NB4 (cell line): ENCODE measurements at places on chromosomes 13 and 19.

GRCh38 chr13:102136735-102137296, 265.0 kb downstream of the FGF14 start:
- no peak for DNase-seq

DNA sequence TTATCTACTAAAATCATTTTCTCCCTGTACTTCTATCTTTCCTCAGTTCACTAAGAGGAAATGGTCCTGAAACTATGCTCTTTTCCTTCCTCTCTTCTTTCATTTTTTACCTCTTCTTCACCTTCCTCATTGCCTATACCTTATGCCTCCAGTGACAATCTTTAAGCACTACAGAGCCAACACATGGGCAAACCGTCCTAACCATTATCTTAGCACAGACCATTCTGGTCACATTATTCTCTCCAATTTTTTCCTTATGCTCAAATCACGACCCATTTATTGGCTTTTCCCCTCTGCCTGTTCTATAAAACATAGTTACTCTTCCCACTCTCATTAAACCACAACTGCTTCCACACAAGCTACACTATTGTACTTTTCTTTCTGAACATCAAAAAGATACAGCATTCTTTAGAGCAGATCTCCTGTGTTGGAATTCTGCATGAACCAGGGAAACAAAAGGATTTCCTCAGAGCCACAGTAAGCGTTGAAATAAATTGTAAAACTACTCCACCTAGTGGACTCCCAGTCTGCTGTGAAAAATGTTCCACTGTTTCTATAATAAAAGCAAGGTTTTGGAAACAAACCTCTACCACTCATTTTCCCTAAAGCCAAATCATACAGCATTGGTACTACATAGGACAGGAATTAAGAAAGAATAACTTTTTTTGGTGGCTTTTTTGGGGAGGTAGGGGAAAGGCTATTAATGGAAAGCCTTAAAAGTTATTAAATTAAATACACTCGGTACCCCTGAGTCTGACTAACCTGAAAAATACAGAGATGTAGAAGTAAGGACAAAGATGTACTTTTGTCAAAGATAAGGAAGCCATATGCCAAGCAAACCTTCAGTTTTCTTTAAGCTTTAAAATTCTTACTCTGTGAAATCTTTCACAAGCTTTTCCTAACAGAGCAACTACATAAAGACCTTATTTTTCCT, 19.5 kb downstream of the NUFIP1 start:
- peak; percentile 44 for DNase-seq

DNA sequence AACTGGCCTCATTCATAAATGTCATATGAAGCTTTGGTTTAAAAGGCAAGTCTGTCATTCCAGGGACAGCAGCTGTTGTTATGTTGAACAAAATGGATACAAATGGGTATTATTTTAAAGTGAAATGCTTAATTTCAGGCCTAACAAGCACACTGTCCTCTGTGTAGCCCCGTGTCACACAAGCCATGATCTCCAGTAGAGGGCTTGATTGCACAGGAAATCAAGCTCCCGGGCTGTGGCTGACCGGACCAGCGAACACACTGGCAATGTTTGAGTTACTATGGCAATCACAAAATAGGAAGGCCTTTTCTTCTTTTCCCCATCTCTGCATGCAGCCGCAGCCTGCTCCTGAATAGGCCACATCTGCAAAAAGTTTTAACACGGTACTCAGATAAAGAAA, 64.0 kb upstream of the GSX1 start:
- peak; percentile 19 for DNase-seq

- DNase-seq: peak; percentile 31
Measured at GRCh38 chr13:109212650-109213049, 573.7 kb downstream of the IRS2 start.

DNA sequence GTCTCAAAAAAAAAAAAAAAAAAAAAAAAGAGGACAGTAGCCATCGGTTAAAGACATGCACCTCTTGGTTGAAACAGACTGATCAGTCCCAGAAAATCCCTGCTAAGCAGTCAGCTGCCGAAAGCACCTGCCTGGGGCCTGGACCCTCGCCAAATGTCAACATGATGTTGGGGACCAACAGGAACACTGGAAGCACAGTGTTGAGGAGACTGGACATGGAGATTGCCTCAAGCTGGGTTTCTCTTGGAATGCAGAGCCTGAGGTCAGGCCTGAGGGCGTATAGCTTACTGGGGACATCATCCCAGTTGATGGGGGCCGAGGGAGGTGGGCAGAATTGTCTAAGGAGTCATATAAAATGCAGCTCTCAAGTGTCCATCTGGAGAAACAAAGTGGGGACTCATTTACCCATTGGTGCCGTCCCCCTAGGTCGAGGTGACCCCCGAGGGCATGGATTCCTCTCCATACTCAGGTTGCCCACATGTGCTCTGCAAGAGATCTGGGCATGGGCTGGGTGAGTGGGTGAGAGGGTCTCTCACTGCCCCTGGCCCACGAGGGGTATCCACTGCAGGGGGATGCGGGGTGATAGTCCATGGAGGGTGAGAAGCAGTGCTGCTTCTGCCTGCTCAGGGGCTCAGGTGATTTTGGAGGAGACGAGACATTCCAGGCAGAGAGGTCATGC, 164.5 kb downstream of the URI1 start:
- DNase-seq: no peak

DNA sequence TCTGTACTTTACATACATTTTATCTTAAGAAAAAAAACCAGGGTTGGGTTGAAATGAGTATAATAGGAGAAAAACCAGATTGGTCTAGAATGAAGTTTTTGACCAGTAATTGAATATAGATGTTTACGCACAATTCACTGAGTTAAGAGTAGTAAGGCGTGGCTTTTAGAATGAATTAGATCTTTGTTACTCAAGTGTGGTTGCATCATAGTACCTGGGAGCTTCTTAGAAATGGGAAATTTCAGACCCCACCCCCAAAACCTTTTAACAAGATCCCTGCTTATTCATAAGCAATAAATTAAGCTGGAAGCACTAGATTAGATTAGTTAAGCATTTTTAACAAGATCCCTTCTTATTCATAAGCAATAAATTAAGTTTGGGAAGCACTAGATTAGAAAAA, 28.7 kb upstream of the LMO7 start:
- DNase-seq: no peak

GRCh38 chr19:6248341-6248740, 31.4 kb downstream of the MLLT1 start:
- DNase-seq: no peak

- no peak for DNase-seq
Measured at GRCh38 chr19:13964776-13965175, 12.5 kb downstream of the DCAF15 start.

DNA sequence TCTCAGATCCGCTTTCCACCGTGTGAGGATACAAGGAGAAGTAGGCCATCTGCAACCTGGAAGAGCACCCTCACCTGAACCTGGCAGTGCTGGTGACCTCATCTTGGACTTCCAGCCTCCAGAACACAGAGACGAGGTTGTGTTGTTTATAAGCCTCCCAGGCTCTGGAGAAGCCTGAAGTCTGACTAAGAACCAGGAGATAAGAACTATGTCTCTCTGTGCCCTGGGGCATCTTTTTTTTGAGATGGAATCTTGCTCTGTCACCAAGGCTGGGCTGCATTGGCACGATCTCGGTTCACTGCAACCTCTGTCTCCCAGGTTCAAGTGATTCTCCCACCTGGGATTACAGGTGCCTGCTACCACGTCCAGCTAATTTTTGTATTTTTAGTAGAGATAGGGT, 14.5 kb downstream of the FCGBP start:
- DNase-seq: no peak

DNA sequence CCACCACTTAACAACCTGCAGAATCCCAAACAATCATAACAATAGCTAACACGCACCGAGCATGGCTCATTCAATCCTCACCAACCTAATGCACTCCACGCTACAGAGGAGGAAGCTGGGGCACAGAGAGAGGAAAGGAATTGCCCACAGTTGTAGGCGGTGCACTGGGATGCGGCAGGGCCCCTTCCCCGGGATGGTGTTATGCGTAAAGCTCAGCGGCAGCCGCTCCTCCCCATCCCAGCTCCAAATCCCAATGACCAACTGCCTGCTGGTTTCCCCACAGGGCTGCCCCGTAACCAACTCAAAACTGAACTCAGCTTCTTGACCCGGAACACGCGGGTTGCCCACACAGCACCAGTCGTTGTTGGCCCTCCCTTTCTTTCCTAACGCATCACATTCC, 42.2 kb downstream of the SERP2 start:
- DNase-seq: no peak

DNA sequence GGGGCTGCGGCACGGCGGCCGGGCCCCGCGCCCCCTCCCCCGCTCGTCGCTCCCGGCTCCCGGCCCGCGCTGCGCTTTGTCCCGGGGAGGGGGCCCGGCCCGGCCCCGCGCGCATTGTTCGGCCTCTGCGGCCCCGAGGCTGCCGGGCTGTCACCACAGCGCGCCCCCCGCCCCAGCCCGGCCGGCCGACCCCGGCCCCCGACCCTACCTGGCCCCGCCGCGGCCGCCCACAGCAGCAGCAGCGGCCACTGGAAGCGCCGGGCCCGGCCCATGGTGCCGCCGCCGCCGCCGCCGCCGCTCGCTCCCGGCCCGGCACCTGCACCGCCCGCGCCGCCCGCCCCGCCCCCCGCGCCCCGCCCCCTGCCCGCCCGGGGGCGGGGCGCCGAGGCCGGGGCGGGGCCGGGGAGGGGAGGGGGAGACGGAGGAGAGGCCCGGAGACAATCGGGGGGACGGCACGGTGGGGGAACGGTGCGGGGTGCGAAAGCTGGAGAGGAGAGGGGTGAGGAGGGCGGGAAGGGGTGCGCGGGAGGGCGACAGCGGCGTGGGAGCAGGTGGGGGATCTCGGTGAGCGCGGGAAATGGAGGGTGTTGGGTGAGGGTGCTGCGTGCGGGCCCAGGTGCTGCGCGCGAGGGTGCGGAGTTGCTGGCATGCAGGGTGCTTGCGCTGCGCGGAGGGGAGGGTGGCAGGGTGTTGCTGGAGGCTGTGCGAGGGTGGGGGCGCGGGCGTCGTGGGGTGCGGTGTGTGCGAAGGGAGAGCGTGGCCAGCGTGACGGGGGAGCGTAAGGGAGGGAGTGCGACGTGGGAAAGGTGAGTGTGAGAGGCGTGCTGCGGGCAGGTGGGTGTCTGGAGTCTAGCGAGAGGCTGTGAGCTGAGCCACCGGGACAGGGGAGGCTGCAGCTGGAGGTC, at the start of gene CADM4:
CADM4 (minus strand) TSS at position 332 of the 905 bp plus-strand sequence; CDS start at position 272, 60 bp downstream.
- DNase-seq: peak; percentile 9

DNA sequence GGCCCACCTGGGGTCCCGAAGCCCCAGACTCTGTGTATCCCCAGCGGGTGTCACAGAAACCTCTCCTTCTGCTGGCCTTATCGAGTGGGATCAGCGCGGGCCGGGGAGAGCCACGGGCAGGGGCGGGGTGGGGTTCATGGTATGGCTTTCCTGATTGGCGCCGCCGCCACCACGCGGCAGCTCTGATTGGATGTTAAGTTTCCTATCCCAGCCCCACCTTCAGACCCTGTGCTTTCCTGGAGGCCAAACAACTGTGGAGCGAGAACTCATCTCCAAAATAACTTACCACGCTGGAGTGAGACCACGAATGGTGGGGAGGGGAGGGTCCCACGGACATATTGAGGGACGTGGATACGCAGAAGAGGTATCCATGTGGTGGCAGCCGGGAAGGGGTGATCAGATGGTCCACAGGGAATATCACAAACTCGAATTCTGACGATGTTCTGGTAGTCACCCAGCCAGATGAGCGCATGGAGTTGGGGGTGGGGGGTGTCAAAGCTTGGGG, 1.0 kb upstream of the ICAM5 start:
- DNase-seq: peak; percentile 70
